Suprapubic skin (tissue), 4 donors: ENCODE measurements at places on chromosomes 13 and 19.
A peak's percentile ranks its signal among the peaks of the same experiment; 100 is the strongest.

- no peaks in the 10 kb centered on the region for H3K27me3 ChIP-seq
- H3K4me1 ChIP-seq: peaks cover 59% of the 10 kb centered on the region
These were observed 4.9 kb downstream of the TMEM259 start for GRCh38 chr19:1015782-1016646.

GRCh38 chr19:2555422-2556220 is 79.7 kb downstream of the GADD45B start:
- H3K27ac ChIP-seq: no peak overlapping the region
- no peaks in the 10 kb centered on the region for H3K27me3 ChIP-seq
- no peak for DNase-seq
- H3K4me3 ChIP-seq: no peak overlapping the region
- H3K36me3 ChIP-seq: no peaks in the 10 kb centered on the region

DNA sequence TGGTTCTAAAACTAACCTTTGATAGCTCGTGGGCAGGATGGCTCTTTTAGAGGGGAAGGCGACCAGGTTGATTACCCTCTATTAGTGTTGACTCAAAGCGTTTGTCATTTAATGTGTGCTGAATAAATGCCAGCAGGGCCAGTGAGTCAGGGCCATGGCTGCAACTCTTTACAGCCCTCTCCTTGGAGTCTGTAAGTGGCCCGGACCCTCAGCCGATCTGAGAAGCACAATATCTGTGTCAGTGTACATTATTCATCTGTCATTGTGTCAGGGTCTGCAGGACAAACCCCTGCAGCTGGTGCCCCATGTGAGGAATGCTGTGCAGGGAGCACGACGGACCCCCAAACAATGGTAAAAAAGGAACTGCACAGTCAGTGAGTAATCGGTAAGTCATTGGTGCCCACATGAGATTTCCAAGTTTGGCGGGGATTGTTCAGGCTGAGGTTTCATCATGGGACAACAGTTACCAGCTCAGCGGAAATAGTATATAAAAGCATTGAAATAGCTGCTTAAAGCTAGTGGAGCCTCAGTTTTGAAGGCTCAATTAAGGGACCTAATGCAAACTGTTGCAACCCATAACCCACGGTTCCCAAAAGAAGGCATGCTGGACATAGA is 139.1 kb downstream of the ZNF675 start:
- no peak overlapping the region for H3K27ac ChIP-seq
- no peak for DNase-seq
- H3K36me3 ChIP-seq: no peaks in the 10 kb centered on the region
- H3K4me1 ChIP-seq: no peaks in the 10 kb centered on the region

- DNase-seq: no peak
- H3K27me3 ChIP-seq: no peaks in the 10 kb centered on the region
- no peaks in the 10 kb centered on the region for H3K4me1 ChIP-seq
- H3K27ac ChIP-seq: no peak overlapping the region
These were observed 6.7 kb upstream of the CCNP start for GRCh38 chr19:40232949-40233810.

DNA sequence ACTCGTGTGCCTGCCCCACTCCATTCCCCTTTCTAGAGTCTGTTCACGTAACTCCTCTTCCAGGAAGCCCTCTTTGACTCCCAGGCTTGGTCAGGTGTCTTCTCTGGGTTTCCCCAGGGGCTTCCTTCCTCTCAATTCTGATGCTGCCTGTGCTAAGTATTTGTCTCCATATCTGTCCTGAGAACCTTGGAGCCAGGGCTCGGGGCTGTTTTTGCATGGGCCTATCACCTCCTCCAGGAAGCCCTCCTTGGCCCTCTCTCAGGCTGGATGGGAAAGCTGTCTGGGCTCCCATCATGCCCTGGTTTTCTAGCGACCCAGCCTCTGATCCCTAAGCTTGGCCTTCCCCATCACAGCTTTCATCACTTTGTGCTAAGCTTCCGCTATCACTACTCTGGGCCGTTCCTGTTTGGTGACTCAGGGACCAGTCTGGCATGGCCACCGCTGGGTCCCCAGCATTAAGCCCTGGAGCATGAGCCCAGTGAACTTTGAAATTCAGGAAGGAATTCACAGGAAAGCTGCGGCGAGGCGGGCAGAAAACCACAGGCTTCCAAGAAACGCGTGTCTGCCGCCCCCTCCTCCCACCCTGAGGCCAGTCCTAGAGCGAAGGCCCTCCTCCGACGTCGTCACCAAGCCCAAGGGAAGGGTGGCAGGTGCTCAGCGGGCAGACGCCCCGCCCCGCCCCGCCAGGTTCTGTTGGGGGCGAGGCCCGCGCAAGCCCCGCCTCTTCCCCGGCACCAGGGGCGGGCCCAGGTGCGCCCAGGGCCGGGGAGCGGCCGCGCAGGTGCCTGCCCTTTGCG is 486 bp upstream of the SPINT2 start:
- peaks cover 43% of the 10 kb centered on the region for H3K4me1 ChIP-seq
- no peak for DNase-seq
- H3K4me3 ChIP-seq: peak overlapping the region; percentile 60
- H3K27me3 ChIP-seq: peaks cover 4% of the 10 kb centered on the region
- H3K27ac ChIP-seq: peak overlapping the region; percentile 87

GRCh38 chr19:14073261-14073924 is 807 bp downstream of the MISP3 start:
- H3K4me1 ChIP-seq: peaks cover 41% of the 10 kb centered on the region
- H3K27me3 ChIP-seq: no peaks in the 10 kb centered on the region

DNA sequence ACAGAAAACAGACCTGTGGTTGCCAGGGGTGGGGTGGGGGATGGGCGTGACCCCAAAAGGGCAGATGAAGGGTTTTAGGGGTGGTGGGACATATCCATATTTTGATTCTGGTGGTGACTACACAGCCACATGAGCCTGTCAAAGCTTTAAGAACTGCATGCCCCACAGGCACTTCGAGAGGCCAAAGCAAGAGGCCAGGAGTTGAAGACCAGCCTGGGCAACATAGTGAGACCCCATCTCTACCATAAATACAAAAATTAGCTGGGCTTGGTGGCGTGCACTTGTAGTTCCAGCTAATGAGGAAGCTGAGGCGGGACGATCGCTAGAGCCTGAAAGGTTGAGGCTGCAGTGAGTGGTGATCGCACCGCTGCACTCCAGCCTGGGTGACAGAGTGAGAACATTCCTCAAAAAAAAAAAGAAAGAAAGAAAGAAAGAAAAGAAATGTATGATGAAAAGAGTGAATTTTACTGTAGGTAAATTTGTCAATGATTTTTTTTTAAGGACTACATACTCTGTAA is 18.9 kb upstream of the BCL3 start:
- peaks cover 18% of the 10 kb centered on the region for H3K4me1 ChIP-seq
- H3K27me3 ChIP-seq: no peaks in the 10 kb centered on the region
- DNase-seq: no peak
- H3K36me3 ChIP-seq: no peaks in the 10 kb centered on the region

DNA sequence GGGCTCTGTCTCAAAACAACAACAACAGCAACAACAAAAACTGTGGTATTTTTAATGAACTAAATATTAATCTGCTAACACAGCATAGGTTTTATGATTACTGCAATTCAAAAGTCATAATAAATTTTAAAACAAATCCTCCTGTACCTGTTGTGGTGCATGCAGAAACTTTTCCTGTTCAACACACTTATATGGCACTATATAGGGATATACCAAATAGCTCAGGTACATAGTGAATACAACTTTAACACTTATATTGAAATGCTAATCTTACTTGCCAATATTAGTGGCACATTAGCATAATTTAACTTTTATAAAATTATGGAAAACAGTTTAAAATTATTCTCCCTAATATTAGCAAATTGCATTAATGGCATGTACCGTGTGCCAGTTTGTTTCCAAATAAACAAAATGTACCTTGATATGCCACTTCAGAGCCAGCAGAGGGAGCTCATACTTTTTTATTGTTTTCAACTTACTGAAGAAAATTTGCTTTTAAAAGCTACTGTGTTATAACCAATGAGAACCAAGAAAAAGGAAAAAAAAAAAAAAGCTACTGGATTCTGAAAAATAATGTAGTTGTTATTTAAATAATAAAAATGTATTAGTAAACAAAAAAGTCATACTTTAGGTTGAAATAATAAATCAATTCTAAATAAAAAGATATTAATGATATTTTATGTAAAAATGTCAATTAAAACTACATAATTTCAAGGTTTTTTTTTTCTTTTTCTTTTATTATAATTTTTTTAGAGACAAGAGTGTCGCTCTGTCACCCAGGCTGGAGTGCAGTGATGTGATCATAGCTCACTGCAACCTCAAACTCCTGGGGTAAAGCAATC is 18.0 kb upstream of the RBM26 start:
- H3K4me1 ChIP-seq: no peaks in the 10 kb centered on the region
- no peaks in the 10 kb centered on the region for H3K36me3 ChIP-seq
- DNase-seq: no peak
- H3K4me3 ChIP-seq: no peak overlapping the region
- no peaks in the 10 kb centered on the region for H3K27me3 ChIP-seq

DNA sequence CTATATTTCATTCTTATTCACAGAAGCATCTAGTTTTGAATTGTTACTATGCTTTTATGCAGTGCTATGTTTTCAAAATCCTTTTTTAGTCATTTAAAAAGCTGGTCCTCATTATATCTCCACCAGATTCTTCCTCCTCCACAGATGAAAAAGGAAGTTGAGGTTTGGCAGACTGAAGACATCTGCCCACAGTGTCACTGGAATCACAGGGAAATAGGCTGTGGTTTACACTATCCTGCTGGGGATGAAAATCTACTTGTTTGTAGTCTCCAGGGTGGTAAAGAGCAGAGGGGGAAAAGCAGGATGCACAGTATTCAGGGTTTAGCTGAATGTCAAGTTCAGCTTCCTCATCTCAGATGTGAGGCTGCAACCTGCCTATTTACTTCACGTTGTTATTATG is 351.2 kb downstream of the DNAJC15 start:
- no peak overlapping the region for H3K27ac ChIP-seq
- no peak overlapping the region for H3K4me3 ChIP-seq
- H3K27me3 ChIP-seq: no peaks in the 10 kb centered on the region
- DNase-seq: no peak

- peak overlapping the region; percentile 1 for H3K4me3 ChIP-seq
- no peaks in the 10 kb centered on the region for H3K27me3 ChIP-seq
- H3K36me3 ChIP-seq: peaks cover 12% of the 10 kb centered on the region
- no peak overlapping the region for H3K27ac ChIP-seq
- DNase-seq: no peak
- H3K4me1 ChIP-seq: peaks cover 69% of the 10 kb centered on the region
These were observed 2.5 kb downstream of the TMEM259 start for GRCh38 chr19:1018393-1018792.

GRCh38 chr19:42229855-42230351 is 9.8 kb downstream of the ZNF526 start:
- H3K36me3 ChIP-seq: peaks cover 100% of the 10 kb centered on the region
- no peaks in the 10 kb centered on the region for H3K4me1 ChIP-seq
- DNase-seq: no peak
- H3K27ac ChIP-seq: no peak overlapping the region

DNA sequence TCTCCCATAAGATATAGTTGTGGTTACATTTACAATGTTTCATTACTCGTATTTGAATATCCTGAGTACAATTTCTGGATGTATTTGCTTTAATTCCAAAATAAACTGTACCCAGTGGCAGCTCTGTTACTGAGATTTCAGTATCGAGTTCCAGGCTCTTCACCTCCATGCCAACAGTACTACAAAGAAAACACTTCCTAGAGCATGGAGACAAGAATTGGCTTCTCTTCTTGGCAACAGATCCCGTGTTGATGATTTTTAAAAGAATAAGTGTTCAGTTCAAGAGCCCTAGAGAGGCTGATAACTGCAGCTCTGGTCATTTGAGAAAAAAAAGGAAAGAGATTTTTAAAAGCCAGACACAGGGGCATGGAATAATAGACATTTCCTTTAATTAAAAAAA is 302.8 kb downstream of the EFNB2 start:
- no peaks in the 10 kb centered on the region for H3K27me3 ChIP-seq
- DNase-seq: no peak
- no peaks in the 10 kb centered on the region for H3K36me3 ChIP-seq
- H3K4me1 ChIP-seq: no peaks in the 10 kb centered on the region
- no peak overlapping the region for H3K27ac ChIP-seq

- H3K27ac ChIP-seq: no peak overlapping the region
- H3K36me3 ChIP-seq: no peaks in the 10 kb centered on the region
- no peaks in the 10 kb centered on the region for H3K4me1 ChIP-seq
- no peak for DNase-seq
- H3K4me3 ChIP-seq: no peak overlapping the region
- H3K27me3 ChIP-seq: no peaks in the 10 kb centered on the region
These were observed 944.0 kb upstream of the MIR17HG start for GRCh38 chr13:90403330-90404082.

DNA sequence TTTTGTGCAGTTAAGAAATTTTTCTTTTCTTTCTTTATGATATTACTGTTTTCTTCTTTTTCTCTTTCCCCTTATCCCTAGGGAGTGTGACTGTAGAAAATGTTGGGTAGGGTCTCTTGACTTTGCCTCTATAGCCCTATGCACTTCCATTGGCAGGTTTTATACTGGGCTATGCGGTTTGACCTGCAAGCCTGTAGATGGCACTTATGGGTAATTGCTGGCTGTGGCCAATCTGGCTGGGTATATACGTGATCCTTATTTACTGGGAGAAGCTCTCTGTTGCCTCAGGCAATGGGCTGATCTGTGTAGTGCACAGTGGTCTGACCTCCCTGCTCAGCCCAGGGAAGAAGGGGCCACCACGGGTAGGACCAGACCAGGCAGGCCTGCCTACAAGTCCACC is 78.8 kb downstream of the RAP2A start:
- no peak overlapping the region for H3K4me3 ChIP-seq
- no peak for DNase-seq
- H3K27me3 ChIP-seq: no peaks in the 10 kb centered on the region
- no peaks in the 10 kb centered on the region for H3K36me3 ChIP-seq

- DNase-seq: no peak
- no peak overlapping the region for H3K27ac ChIP-seq
These were observed 94.5 kb downstream of the LIG4 start for GRCh38 chr13:108120856-108121255.

- no peak for DNase-seq
- no peaks in the 10 kb centered on the region for H3K36me3 ChIP-seq
- H3K4me1 ChIP-seq: peaks cover 4% of the 10 kb centered on the region
- no peak overlapping the region for H3K27ac ChIP-seq
- no peak overlapping the region for H3K4me3 ChIP-seq
- H3K27me3 ChIP-seq: peaks cover 4% of the 10 kb centered on the region
These were observed 58.3 kb upstream of the ZNF507 start for GRCh38 chr19:32287086-32287485.

DNA sequence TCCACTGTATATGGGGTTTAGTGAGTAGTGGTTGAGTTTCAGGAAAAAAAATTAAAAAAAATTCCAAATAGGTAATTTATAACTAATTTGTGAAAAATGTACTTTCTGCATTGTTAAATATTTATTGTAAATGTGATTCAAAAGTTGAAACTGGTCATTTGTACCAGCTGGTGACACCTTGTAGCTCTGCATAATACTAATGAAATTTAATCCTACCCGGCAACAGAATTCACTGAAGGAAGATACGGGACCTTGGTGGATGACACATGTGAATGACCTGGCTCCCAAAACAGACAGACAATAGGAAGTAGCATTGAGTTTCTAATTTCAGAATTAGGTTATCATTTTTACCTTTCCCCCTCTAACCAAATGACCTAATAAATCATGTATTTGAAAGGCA is 73.8 kb downstream of the SLITRK6 start:
- no peaks in the 10 kb centered on the region for H3K4me1 ChIP-seq

GRCh38 chr13:96172066-96172465 is 82.2 kb downstream of the HS6ST3 start:
- no peaks in the 10 kb centered on the region for H3K36me3 ChIP-seq
- no peaks in the 10 kb centered on the region for H3K4me1 ChIP-seq
- H3K27me3 ChIP-seq: no peaks in the 10 kb centered on the region
- no peak overlapping the region for H3K4me3 ChIP-seq

GRCh38 chr19:32406161-32407003 is 812 bp downstream of the DPY19L3 start:
- no peaks in the 10 kb centered on the region for H3K27me3 ChIP-seq
- H3K27ac ChIP-seq: peak overlapping the region; percentile 98
- H3K36me3 ChIP-seq: peaks cover 19% of the 10 kb centered on the region
- peak overlapping the region; percentile 98 for H3K4me3 ChIP-seq
- DNase-seq: peak; percentile 78
- H3K4me1 ChIP-seq: peaks cover 32% of the 10 kb centered on the region
